Natural killer cell (primary cell): ENCODE measurements at places on chromosomes 4 and X.

DNA sequence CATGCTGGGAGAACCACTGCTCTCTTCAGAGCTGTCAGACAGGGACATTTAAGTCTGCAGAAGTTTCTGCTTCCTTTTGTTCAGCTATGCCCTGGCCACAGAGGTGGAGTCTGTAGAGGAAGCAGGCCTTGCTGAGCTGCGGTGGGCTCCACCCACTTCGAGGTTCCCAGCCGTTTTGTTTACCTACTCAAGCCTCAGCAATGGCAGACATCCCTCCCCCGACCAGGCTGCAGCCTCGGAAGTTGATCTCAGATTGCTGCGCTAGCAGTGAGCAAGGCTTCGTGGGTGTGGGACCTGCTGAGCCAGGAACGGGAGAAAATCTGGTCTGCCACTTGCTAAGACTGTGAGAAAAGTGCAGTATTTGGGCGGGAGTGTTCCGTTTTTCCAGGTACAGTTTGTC, 118.9 kb downstream of the SLC10A6 start:
- peak; percentile 26 for DNase-seq

- DNase-seq, result no peak
Observed at GRCh38 chr4:189232274-189232673, 708.4 kb upstream of the FRG1 start.

GRCh38 chr4:76703123-76703490, 194.8 kb downstream of the SOWAHB start:
- no peak for DNase-seq

- DNase-seq, result peak; percentile 11
Observed at GRCh38 chr4:143531380-143531779, 17.9 kb downstream of the SMARCA5 start.

GRCh38 chrX:3160756-3161155, 119.5 kb downstream of the ARSF start:
- no peak for DNase-seq

DNA sequence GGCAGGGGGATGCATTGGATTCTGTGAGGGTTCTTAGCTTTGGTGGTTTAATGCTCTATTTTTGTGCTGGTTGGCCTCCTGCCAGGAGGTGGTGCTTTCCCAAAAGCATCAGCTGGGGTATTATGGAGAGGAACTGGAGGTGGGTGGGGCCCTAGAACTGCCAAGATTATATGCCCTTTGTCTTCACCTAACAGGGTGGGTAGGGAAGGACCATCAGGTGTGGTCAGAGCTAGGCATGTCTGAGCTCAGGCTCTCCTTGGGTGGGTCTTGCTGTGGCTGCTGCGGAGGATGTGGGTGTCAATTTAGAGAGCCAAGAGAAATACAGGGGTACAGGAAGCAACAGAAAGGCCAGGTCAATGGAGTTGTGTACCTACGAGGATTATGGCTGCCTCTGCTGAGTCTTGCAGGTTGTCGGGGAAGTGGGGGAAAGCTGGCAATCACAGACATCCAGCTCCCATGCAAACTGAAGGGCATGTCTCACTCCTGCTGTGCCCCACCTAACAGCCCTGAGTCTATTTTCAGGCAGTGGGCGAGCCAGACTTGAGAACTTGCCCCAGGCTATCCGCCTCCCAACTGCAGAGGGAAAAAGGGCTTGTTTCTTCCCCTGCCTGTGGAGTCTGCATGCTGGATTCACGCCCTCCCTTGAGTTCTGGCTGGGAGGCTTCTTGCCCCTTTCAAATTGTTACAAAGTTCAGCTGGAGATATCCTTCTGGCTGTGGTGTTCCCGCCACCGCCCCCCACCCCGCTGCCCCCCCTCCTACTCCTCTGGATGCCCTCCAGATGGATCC, 212.0 kb downstream of the COMMD8 start:
- no peak for DNase-seq

- no peak for DNase-seq
Observed at GRCh38 chr4:4425119-4425690, 38.3 kb downstream of the NSG1 start.

DNA sequence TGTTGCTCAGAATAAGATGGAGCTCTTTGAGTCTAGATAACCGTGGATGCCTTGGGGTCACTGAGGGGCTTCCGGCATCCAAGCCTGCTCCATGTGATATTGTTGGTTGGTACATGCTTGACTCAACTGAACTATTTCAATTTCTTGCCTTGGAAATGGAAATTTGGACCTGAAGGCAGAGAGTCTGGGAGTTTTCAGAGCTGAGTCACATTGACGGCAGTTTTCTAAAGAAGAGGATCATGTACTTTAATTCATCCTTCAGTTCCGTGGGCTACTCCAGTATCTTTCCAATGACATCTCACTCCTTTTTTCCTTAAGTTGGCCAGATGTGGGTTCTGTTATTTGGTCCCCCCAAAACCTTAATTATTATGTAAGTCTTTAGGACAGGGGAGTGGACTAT, 100.5 kb downstream of the MFAP3L start:
- DNase-seq, result no peak

DNA sequence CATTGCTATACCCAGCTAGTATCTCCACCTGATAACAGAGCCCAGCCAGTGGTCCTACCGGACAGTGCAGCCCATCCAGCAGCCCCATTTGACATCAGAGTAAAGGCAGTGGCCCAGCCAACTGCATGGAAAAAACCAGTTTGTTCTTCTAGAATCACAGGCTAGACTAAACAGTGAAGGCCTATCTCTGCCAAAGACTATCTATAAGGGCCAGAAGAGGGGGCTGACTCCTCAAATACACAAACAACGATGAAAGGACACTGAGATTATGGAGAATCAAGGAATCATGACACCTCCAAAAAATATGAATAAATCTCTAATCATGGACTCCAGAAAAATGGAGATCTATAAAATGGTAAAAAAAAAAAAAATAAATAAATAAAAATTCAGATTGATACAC, 546.4 kb upstream of the HTR2C start:
- DNase-seq, result no peak

- DNase-seq, result peak; percentile 21
Observed at GRCh38 chr4:25913056-25913850, 767 bp upstream of the SMIM20 start.

- no peak for DNase-seq
Observed at GRCh38 chr4:144357975-144358374, 217.5 kb upstream of the GYPA start.

- no peak for DNase-seq
Observed at GRCh38 chrX:118551426-118551825, 55.8 kb downstream of the DOCK11 start.

DNA sequence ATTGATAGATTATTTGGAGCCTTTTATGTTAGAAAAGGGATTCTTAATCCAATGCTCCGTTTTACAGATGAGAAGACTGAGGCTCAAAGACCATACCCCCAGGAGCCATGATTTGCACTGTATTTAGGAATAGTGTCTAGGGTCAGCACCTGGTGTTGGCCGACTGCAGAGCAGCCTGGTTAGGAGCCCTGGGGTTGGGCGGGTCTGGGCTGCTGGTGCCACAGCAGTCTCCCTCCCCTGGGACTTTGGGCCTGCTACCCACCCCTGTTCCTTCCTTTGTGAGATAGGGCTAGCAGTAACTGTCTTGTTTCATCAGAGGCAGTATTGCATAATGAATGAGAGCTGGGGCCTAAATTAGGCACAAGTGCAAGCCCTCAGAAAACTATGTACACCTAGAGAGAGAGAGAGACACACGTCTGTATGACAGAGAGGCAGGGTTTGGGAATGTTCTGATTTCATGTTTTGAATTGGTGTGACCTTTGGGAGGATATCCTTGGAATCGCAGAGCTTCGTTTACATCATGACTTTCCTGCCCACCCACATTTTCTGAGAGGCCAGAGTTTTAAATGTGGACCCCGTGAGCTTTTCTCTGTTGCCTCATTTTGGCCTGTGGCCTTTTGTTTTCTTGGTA, 111.7 kb downstream of the PTTG2 start:
- no peak for DNase-seq

- no peak for DNase-seq
Observed at GRCh38 chr4:135240796-135241195, 1039.2 kb upstream of the PABPC4L start.

- no peak for DNase-seq
Observed at GRCh38 chrX:97636473-97637140, 752.9 kb downstream of the RPA4 start.

DNA sequence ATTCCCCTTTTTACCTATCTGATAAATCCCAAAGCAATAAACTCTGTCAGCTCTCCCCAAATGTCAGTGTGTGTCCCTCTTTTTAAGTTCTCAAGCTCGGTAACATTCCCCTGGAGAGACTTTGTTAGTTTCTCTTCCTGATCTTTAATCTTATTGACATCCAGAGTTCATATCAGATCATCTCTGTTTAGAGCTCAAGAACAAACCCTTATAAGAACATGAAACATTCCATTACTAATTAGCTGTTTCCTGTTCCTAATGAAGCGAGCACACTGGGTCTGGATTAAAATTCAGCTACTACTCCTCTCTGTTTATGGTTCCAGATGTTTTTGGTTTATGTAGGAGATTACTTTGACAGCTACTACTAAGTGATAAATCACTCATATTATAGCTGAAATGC, 681.5 kb downstream of the DACH2 start:
- no peak for DNase-seq

GRCh38 chrX:145825896-145826295, 8.3 kb downstream of the SLITRK2 start:
- no peak for DNase-seq

GRCh38 chrX:79161655-79162054, 17.2 kb downstream of the GPR174 start:
- peak; percentile 86 for DNase-seq

DNA sequence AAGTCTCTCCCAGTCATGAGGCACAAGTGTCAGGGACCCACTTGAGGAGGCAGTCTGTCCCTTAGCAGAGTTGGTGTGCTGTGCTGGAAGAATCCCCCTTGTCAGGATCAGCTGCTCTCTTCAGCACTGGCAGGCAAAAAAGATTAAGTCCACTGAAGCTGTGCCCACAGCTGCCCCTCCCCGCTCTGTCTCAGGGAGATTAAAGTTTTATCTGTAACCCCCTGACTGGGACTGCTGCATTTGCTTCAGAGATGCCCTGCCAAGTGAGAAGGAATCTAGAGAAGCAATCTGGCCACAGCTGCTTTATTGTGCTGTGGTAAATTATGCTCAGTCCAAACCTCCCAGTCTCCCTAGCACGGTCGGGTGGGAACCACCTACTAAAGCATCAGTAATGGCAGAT, 37.4 kb upstream of the HEPH start:
- DNase-seq, result no peak

DNA sequence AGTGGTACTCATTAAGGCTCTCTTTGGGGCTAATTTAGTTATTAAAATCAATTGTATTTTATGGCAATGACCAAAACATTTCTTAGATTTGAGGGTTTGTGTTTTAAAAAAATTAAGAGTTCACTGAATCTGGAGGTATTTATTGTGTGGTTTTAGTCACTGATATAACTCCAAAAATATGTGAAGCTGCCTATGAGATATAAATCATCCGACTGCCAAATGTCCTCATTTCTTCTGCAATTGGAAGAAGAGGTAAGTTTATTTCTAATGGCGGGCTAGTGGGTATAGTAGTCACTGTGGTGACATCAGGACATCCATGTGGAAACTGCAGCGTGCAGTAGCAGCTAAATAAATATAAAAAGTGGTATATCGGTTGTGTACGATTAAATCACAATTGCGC, 205.5 kb downstream of the MID1 start:
- DNase-seq, result no peak

DNA sequence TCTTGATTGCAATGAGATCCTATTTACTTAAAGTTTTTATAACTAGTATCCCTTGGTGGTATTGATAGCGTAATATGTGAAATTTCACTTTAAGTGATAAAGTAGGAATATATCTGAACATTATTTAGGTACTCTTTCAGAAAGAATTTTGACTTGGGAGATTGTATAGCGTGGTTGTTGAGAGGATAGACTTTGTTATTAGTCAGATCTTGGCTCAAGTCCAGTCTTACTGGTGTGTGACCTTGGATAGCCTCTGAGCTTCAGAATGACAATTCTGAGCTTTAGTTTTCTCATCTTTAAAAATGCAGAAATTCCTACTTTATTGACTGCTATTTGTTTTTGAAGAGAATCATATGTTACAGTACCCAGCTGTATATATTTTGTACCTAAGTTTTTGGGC, 32.6 kb downstream of the DCK start:
- DNase-seq, result no peak
